ENCODE measurements at places on chromosomes 3 and 15.

GRCh38 chr3:128254066-128254590 is 100.8 kb downstream of the EEFSEC start:
- DNase-seq: no peak

DNA sequence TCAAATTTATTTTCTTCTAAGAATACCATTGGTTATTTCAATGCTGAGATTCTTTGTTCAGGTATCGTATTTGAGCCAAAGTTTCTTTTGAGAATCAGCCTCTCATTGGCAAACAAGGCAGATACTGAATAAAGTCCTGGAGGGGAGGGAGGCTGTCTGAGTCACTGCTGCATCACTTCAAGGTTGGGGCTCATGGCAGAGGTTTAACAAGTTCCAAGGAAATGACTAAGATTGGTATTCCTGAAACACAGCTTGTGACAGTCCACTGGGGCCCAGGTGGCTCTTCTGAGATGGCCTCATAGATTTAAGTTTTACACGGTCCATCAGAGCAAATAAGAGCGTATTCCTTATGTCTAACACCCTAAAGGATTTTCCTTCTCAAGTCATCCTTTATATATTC is 213.8 kb upstream of the STAC start:
- DNase-seq: peak; percentile 37

GRCh38 chr3:132071043-132071442 is 36.2 kb upstream of the CPNE4 start:
- no peak for DNase-seq

DNA sequence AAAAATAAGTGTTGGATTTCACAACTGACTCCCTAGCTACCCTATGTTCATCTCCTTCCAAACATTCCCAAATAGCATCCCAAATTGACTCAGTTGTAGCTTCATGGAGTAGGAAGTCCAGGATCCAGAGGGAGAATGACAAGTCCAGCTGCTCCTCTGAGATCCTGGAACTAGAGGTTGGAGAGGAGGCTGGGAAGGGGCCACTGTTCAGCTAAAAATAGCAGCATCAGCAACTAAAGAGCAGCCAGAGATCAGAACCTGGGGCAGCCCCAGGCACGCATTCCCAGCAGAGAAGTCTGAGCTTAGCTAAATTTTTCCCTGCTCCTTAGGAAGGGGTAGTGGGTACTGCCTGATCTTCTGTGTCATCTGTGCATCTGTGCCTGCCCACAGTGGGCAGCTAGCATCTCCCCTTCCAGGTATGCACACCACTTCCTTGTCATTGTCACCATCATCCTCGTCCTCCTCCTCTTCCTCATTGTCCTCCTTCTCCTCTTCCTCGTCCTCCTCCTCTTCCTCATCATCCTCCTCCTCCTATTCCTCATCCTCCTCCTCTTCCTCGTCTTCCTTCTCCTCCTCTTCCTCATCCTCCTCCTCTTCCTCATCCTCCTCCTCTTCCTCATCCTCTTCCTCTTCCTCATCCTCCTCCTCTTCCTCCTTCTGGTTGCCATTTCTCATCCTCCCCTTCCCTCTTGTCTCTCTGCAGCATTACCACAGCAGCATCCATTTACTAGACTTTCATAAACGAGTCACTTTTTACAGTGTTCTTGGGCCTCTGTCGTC is 152.3 kb upstream of the ROPN1 start:
- DNase-seq: no peak

- DNase-seq: no peak
Measured at GRCh38 chr3:119751423-119751822, 30.5 kb upstream of the NR1I2 start.

DNA sequence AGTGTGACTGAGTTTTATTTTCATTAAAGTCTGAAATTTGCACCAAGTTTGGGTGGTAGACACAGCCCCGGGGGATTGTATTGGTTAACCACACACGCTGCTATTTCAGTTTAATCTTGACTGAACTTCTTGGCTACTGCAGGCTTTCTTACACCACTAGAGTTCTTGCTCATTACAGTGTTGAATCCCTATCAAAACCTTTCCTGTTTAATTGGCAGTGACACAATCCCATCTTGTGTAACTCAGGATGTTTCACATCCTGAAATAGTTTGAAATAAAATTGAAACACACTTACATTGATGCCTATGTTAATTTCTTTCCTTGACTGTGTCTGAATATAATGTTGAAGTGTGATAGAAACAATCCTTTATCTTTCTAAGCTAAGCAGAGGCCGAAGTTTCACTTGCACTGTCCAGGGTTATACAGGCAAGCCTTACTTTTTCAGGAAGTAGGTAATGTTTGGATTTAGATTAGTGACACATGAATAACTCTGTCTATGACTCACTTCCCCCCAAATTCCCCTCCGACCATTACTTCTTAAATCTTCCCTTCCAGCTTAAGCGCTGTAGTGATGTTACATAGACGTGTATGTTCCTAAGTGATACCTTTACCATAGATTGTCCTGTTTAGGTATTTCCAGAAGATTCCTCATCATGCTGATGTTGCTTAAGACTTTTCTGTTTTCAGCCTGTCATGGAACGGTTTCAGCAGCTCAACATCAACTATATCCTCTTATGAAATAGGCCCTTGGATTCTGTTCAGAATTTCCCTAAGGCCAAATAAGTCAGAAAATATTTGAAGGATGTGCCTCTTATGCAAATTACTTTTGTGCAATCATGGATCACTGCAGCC is 16.8 kb downstream of the ATG7 start:
- DNase-seq: peak; percentile 92

GRCh38 chr3:19931180-19931692 is 2.8 kb downstream of the EFHB start:
- no peak for DNase-seq

- DNase-seq: no peak
Measured at GRCh38 chr3:34140616-34141015, 342.2 kb downstream of the PDCD6IP start.

DNA sequence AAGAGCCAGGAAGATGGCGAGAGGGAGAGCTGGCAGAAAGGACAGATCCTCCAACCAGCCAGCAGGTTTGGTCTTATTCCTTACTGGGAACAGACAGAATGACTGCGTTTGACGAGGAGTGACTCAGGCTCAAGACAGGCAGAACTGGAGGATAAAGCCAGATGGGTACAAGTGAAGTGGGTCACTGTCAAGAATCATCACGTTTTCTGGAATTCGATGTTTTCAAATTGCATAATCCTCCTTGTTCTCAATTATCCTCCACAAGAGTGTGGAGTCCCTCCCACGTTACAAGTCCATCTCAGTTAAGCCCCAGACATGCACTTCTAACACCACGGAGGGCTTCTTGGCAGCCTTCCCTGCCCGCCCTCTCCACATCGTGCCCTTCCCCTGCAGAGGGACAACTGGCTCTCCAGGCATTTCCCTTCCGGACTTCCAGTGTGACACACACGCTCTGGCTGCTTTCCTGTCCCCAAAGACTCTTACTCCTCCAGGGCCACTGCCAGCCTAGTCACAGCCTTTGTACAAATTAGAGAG is 183.1 kb downstream of the CHST2 start:
- DNase-seq: peak; percentile 69

GRCh38 chr3:100682854-100683760 is 26.2 kb upstream of the TFG start:
- DNase-seq: no peak

GRCh38 chr3:161403251-161403650 is 31.9 kb upstream of the SPTSSB start:
- no peak for DNase-seq

DNA sequence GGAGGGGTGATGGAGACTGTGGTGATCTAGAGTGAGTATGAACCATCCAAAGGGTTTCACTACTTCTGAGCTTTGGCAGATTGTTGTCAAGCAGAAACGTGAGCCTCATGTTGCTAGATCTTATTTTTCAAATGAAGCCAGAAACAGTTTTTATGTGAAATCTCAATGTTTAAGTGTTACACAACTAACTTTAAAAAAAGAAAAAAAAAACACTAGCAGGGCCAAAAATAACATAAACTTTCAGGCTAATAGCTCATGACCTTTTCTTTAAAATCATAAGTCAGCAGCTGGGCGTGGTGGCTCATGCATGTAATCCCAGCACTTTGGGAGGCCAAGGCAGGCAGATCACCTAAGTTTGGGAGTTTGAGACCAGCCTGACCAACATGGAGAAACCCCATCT is 2.1 kb upstream of the HTR3D start:
- DNase-seq: no peak

DNA sequence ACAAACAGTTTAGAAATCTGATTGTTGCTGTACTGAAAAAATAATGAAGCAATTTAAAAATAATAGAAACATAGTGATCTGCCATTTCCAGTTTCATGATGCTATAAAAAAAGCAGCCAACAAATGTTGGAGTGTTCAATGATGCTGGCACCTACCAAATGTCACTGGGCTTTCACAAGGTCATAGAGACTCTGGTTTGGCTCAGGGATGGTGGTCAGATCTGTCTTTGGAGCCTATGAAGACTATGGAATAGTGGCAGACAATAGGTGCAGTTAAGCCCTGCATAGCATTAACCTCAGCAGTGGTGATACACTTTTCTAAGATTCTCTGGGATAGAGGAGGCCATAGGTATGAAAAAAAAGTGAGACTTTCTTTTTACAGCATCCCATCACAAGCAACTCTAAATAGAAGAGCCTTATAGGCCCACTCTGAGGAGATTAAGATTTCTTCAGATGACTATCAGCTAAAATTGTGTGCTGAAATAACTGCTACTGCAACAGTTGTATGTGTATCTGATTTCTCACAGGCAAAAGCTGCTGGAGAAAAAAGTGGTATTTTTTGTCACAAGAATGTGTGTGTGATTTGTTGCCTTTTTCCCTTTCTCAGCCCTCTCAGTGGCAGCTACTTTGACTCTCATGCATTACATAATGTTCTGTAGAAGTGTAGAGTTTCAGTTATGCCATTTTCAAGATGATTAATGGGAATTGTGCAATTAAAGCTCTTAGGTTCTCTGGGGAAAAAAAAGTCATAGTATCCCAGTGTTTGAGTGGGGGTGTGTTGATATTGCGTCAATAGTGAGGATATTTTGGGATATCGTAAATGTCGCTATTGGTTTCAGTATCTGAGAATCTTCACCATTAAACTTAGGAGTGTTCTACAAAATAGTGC is 137.4 kb downstream of the MBNL1 start:
- no peak for DNase-seq

DNA sequence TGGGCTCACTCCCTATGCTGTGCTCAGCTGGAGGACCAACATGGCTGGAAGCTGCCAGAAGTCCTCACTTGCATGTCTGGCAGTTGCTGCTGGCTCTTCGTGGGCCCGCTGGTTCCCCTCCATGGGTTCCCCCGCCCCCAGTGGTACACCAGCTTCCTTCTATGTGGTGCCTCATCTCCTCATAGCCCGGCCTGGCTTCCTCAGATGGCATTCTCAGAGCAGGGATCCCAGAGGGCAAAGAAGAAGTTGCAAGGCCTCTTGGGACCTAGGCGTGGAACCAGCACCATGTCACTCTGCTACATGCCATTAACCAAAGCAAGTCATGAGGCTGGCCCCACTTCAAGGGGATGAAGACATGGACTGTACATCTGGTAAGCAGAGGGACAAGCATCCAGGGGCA is 2.9 kb upstream of the CFAP92 start:
- no peak for DNase-seq

- DNase-seq: no peak
Measured at GRCh38 chr3:45165497-45166283, 19.5 kb upstream of the CDCP1 start.

GRCh38 chr3:23174426-23175039 is 28.6 kb upstream of the UBE2E2 start:
- DNase-seq: no peak

GRCh38 chr15:100769975-100770340 is 109.7 kb upstream of the ALDH1A3 start:
- DNase-seq: no peak

DNA sequence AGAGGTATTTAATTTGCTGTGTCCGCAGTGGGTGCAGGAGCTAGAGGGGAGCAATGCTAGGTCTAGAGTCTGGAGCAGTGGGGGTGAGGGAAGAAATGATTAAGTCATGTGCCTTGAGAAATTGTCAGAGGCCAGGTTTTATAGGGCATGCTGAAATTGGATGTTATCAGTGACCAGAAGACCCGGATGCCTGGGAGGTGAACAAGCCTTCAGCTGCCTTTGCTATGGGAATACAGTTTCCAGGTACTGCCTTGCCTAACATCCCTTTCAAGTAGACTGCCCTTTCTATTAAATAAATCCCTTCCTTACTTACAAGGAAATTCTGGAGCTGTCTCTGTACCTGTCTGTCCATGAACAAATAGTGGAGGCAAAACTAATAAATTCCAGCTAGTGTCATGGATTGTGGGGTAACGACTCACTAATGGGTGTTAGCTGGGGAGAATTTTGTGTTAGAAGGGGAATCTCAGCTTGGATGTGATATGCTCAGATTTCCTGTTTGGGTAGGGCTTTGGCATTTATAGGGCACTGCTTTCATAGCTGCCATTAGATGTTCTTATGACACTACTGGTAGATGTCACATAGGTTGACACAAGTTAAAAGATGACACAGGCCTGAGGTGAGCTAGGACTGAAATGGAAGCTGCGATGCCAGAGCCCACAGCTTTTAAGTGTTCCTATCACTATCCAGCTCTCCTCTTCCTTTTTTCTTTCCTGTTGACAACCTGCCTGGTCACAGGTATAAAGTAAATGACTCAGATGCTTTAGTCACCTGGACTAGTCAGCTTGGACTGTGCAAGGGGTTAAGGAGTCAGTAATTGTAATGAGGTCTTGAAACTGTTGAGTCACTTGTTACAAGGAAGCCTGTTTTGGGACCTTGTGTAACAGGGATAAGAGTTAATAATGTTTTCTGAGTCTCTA is 21.3 kb downstream of the CHD2 start:
- no peak for DNase-seq

- DNase-seq: peak; percentile 77
Measured at GRCh38 chr15:29934251-29934650, 112.0 kb upstream of the TJP1 start.

DNA sequence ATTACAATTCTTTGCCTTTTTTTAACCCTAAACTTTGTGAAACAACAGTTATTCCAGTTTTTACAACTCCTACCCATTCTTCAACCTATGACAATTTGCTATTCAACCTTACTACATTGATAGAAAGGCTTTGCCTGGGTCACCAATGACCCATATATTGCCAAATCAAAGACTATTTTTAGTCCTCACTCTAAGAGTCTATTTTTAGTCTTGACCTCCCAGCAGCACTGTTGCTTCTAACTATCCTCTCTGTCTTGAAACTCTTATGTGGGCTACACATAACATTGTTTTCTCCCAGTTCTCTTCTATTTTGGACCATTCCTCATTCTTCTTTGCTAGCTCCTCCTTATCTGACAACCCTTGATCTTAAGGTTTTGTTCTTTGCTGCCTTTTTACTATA is 71.4 kb downstream of the C3orf80 start:
- DNase-seq: no peak

DNA sequence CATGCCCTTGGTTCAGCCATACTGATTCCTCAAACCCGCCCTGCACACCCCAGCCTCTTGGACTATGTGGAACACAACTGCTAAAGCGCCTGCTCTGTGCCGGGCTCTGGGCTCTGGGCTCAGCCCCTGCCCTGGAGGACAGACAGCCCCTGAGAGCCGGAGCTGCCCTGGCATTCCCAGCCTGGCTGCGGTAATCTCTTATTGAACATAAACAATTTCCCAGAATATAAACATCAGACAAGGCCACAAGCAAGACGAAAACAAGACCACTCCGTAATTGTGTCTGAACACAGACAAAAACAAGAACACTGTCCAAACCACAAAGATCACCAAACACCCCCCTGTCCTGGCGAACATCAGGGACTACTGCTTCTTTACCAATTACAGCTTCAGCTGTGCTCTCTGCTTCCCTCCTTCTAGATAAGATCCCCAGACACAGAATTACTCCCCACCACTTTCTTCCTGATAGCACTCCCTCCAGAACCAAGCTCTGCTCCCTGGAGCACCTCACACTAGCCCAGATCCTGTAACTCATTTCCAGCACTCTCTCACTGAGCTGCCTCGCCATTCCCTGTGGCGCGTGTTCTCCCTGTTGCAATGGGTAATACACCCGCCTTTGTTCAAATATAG is 57.1 kb upstream of the TLE3 start:
- peak; percentile 75 for DNase-seq

Data from SJSA1 (cell line).